ENCODE measurements at places on chromosomes 3 and 15.

DNA sequence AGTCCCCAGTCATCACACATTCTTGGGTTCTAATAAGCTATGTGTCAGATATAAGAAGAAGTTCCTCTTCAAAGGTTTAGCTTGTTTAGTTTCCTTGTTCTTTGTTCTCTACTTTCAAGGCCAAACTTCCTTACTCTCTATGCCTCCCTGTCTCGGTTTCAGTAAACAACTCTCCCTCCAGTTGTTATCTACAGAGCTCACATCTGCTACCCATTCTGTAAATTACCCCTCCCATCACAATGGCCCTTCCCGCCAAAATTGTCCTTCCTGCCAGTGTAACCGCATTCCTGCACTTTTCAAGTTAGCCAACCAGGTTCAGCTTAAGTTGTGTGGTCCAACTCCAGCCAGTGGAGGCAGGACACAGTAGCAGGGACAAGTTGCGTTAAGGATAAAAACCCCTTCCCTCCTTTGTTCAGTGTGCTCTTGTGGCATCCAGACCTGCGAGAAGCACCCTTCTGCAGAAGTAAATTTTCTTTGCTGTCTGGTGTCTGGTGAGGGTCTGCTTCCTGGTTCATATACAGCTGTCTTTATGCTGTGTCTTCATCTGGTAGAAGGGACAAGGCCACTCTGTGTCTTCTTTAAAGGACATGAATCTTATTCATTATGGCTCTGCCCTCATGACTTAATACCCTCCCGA is 342.1 kb upstream of the GRM7 start:
- DNase-seq, result no peak

- no peak for DNase-seq
These were observed 13.4 kb downstream of the TCF12 start for GRCh38 chr15:56931639-56932508.

GRCh38 chr15:70699890-70700289 is 63.5 kb downstream of the UACA start:
- no peak for DNase-seq

- DNase-seq, result no peak
These were observed 139.0 kb downstream of the PGPEP1L start for GRCh38 chr15:98868564-98868963.

GRCh38 chr3:149198611-149199010 is 23.0 kb downstream of the CP start:
- DNase-seq, result no peak

- DNase-seq, result no peak
These were observed 67.9 kb upstream of the KY start for GRCh38 chr3:134718726-134719125.

DNA sequence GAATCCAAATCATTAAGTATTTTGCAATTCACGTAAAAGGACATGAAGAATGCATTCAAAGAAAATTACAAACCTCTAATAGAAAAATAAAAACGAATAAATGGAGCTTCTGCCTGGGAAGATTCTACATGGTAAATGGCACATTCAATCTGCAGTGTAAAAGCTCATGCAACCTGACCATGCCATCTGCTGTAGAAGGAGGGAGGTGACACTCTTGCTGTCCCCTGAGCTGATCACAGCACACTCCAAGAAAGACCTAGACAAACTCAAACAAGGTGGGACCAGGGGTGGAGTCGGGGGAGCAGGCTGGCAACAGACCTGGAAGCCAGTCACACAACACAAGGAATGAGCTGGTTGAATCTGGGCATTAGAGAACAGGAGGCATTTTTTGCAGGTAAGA is 101.8 kb downstream of the BDH1 start:
- DNase-seq, result no peak

DNA sequence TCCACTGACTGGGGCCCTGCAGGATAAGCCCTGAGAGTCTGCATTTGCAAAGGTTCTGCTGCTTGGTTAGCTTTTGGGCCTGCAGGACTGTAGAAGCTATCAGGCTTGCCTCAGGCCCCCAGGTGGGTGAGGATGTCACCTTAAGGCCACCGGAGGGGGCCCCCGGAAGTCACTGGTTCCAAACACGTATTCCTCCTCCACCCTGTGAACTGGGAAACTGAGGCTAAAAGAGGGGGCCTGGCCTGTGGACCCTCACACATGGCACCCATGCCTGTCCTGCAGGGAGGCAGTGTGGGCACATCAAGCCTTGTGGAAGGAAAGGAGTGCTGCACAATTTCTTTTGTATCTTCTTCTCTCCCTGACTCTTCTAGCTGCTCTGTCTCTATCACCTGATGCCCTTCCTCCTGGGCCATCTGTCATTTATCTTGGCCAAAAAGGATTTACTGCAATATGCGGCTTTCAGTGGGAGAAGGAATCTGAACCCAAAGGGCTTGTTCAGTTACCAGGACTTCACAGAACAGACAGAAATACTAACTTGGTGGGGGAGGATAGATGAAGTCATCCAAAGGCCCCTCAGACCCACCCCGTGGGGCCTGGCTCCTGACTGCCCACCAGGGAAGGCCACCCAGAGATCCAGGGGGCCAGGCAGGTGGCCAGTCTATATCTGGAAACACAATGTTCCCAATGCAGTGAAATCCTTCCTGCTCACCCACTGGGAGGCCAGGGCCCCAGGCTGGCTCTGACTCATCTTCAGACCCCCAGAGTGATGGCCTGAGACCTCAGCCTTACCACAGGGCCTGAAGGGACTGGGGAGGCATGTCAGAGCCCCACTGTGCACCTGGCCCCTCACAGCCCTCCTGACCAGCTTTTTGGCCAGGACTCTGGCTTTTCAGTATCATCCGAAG is 18.3 kb downstream of the UBAP1L start:
- no peak for DNase-seq

- DNase-seq, result no peak
These were observed 62.5 kb upstream of the MLF1 start for GRCh38 chr3:158508481-158508880.

DNA sequence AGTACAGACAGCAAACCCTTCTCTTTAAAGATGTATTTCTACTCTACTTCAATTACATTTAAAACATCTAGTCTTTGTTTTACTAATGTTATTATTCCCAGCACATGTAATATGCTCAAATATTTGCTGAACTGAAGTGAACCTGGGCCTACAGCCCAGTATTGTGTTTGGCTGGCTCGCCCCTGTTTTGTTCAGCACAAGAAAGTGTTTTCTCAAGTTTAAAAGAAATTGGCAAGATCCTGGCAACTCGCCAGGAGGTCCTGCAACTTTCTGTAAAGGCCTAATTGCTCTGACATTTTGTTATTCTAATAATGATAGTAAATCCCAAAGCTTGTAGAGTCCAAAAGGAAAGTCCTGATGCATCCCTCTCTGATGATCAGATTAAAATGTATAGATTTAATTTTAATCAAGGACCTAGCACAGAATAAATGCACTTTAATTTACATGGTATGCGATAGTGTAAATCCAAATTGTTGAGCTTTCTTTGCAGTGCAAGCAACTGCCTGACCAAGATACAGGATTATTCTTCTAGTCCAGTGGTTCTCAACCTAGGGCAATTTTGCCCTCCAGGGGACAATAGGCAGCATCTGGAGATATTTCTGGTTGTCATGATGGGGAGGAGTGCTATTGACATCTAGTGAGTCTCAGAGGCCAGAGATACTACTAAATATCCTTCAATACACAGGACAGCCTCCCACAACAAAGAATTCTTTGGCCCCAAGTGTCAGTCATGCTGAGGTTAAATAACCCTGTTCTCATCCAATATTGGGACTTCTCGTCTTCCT is 35.7 kb upstream of the TMOD3 start:
- DNase-seq, result no peak

GRCh38 chr3:102141928-102142239 is 292.6 kb downstream of the NFKBIZ start:
- no peak for DNase-seq

GRCh38 chr3:133509488-133509887 is 64.0 kb upstream of the CDV3 start:
- DNase-seq, result no peak

DNA sequence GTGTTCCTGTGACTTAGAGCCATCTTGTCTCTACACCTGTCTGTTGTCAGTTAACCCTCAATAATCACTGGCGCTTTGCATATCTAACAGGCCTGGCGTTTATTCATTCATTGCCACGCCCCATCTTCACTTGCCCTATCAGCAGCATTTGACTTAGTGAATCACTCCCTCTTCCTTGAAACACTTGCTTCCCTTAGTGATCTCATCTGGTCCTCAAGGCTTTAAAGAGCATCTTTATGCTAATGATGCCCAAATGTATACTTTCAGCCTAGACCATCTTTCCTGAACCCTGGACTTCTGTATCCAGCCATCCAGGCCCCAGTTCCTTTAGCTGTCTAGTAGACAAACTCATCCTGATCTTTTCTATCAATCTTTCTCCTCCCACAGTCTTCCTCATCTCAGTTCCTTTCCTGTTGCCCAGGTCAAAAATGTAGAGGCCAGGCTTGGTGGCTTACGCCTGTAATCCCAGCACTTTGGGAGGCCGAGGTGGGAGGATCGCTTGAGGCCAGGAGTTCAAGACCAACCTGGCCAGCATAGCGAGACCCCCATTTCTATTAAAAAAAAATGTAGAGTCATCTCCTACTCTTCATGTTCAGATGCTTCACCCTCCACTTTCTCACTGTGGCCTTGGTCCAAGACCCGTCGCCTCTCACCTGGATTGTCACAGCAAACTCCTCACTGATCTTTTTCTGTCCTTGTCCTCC is 1.4 kb upstream of the IGDCC4 start:
- DNase-seq, result no peak

- no peak for DNase-seq
These were observed 80.6 kb upstream of the BHLHE40 start for GRCh38 chr3:4898454-4899313.

- no peak for DNase-seq
These were observed 86.5 kb downstream of the AQR start for GRCh38 chr15:34883042-34883441.

- no peak for DNase-seq
These were observed 117.7 kb downstream of the CD47 start for GRCh38 chr3:107973152-107973551.

DNA sequence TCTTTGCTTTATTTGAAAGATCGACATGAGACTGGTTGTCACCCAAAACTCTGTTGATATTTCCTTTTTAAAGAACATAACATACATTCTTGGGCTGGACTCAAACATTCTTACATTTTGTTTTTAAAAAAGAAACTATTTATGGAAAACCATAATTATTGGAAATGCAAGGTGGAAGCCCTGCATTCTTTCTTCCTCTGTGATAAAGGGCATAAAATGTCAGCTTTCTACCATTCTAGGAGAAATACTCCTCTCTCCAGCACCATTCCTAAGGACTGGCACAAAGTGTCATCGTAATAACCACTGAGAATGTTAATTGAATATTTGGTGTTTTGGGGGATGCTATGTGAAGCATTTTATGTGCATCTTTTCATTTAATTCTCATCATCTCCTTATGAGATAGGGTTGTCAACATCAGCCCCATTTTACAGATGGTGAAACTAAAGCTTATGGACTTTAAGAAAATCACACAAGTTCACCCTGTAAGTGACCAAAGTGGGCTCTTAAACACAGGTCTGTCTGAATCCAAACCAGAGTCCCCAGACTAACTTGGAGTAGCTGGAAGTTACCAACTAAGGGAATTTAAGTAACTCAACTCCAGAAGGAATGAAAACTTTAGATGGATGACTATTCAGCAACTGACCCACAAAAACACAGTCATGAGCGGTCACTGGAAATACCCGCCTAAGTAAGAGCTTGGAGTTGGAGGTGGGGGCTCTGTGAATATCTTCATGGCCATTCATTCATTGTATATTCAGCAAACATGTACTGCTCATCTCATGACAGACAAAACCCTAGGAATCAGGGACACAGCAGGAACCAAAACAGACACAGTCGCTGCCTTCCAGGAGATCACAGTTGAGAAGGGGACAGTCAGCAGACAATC is 45.9 kb upstream of the LMCD1 start:
- DNase-seq, result no peak

- DNase-seq, result peak; percentile 74
These were observed at the start of gene DISP2 for GRCh38 chr15:40357723-40358470. DISP2 (plus strand) TSS chr15:40358219; CDS start chr15:40358322, 103 bp downstream.

DNA sequence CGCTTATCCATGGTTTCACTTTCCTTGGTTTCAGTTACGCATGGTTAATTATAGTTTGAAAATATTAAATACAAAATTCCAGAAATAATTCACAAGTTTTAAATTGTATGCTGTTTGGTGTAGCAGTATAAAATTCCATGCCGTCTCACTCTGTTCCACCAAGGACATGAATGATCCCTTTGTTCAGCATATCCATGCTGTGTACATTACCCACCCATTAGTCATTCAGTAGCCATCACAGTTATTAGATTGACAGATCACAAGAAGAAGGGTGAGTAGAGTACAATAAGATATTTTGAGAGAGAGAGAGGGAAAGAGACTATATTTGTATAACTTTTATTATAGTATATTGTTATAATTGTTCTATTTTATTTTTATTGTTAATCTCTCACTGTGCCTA is 535.5 kb downstream of the SQOR start:
- no peak for DNase-seq

- DNase-seq, result no peak
These were observed 50.7 kb upstream of the AP4E1 start for GRCh38 chr15:50857763-50858162.

- no peak for DNase-seq
These were observed at the start of gene MLH1 for GRCh38 chr3:36993326-36994283. MLH1 (plus strand) TSS chr3:36993518; CDS start chr3:36993548, 30 bp downstream.

- no peak for DNase-seq
These were observed 1.3 kb downstream of the ST3GAL6 start for GRCh38 chr3:98764472-98764884.

GRCh38 chr3:146404436-146404835 is 64.9 kb downstream of the PLSCR2 start:
- no peak for DNase-seq

- no peak for DNase-seq
These were observed 361.9 kb upstream of the ICE2 start for GRCh38 chr15:60840703-60841411.

DNA sequence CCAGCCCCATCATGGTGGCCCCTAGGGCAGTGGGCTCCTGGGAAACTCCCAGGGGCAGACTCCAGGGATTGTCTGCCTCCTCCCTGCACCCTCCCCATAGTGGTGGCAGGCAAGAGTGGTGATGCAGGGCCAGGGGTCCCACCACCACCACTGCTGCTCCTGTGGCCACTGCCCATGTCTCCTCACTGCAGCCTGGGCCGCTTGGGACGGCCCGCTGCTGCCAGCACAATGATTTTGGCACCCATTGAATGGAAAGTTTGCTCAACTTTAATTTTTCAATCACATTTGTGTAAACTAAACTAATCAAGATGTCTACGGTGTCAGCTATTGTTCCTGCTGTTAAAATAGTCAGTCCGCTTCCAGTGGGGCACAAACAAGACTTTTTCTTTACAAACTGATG is 92.1 kb upstream of the TNFSF10 start:
- no peak for DNase-seq

GRCh38 chr3:54020436-54020835 is 101.9 kb upstream of the CACNA2D3 start:
- DNase-seq, result no peak

- DNase-seq, result no peak
These were observed 884.7 kb downstream of the NAALADL2 start for GRCh38 chr3:175743733-175744400.

GRCh38 chr3:44342176-44342790 is 3.7 kb downstream of the TCAIM start:
- no peak for DNase-seq
